ENCODE measurements at places on chromosomes 3 and 15.

- no peak overlapping the region for H3K4me3 ChIP-seq
- peaks cover 21% of the 10 kb centered on the region for H3K4me1 ChIP-seq
- DNase-seq = peak; percentile 69
- H3K36me3 ChIP-seq = peaks cover 10% of the 10 kb centered on the region
- no peaks in the 10 kb centered on the region for H3K27me3 ChIP-seq
Measured at GRCh38 chr3:52052831-52053306, 3.5 kb downstream of the DUSP7 start.

DNA sequence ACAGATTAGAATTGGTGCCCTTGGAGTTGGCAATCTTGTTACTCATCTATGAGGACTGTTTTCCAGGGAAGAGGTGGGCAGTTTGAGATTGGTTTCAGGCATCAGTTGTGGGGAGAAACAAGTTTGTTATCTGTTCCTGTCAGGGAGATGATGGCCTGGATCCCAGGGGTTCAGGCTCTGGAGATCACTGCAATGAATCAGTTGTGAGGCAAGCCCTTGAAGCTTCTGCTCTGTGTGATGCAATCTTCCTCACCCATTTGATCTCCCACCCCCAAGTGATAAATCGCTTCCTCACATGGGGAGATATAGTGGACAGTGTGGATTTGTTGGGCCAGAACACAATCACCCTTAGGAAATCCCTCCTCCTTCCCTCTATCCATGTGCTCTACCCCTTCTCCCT, 276.6 kb upstream of the LRTM1 start:
- H3K36me3 ChIP-seq = no peaks in the 10 kb centered on the region
- no peak overlapping the region for H3K27ac ChIP-seq
- no peaks in the 10 kb centered on the region for H3K4me1 ChIP-seq
- no peaks in the 10 kb centered on the region for H3K27me3 ChIP-seq
- DNase-seq = no peak

DNA sequence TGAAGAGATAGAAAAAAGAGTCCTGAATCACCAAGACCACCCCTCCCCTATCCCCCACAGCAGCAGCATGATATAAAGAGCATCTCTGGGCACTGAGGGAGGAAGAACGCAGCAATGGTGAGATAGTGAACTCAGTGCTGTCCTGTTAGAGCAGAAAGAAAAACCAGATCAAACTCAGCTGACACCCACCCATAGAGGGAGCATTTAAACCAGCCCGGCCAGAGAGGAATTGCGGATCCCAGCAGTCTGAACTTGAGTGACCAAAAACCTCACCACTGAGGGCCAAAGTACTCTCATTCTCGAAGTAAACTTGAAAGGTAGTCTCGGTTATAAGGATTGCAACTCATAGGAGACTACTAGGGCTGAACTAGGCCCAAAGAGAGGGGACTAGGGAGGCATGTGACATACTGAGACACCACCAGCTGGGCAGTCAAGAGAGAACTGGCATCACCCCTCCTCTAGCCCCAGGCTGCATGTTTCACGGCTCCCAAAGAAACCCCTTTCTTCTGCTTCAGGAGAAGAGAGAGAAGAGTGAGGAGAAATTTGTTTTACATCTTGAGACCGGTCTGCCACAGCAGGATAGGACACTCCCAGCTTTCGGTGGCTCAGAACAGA, 39.2 kb upstream of the TGFBR2 start:
- H3K4me1 ChIP-seq = no peaks in the 10 kb centered on the region
- no peak overlapping the region for H3K4me3 ChIP-seq
- H3K36me3 ChIP-seq = no peaks in the 10 kb centered on the region
- H3K27me3 ChIP-seq = no peaks in the 10 kb centered on the region
- no peak for DNase-seq
- no peak overlapping the region for H3K27ac ChIP-seq

DNA sequence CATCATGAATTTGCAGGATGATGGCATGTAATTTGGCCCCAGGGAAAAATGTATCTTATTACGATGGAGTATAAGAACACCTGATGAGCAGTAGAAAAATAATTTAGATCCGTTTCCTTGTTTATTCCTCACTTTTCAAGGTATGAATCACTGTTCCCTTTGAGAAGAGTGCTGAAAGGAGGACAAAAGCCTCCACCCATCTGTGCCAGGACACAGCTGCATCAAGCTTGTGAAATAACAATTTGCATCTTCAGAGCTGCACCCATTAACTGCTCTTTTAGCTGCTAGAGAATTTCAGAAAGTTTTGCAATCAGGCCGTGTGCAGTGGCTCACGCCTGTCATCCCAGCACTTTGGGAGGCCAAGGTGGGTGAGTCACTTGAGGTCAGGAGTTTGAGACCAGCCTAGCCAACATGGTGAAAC, 9.6 kb downstream of the CLDND1 start:
- peaks cover 9% of the 10 kb centered on the region for H3K36me3 ChIP-seq
- H3K4me1 ChIP-seq = no peaks in the 10 kb centered on the region
- no peak overlapping the region for H3K27ac ChIP-seq
- DNase-seq = no peak

DNA sequence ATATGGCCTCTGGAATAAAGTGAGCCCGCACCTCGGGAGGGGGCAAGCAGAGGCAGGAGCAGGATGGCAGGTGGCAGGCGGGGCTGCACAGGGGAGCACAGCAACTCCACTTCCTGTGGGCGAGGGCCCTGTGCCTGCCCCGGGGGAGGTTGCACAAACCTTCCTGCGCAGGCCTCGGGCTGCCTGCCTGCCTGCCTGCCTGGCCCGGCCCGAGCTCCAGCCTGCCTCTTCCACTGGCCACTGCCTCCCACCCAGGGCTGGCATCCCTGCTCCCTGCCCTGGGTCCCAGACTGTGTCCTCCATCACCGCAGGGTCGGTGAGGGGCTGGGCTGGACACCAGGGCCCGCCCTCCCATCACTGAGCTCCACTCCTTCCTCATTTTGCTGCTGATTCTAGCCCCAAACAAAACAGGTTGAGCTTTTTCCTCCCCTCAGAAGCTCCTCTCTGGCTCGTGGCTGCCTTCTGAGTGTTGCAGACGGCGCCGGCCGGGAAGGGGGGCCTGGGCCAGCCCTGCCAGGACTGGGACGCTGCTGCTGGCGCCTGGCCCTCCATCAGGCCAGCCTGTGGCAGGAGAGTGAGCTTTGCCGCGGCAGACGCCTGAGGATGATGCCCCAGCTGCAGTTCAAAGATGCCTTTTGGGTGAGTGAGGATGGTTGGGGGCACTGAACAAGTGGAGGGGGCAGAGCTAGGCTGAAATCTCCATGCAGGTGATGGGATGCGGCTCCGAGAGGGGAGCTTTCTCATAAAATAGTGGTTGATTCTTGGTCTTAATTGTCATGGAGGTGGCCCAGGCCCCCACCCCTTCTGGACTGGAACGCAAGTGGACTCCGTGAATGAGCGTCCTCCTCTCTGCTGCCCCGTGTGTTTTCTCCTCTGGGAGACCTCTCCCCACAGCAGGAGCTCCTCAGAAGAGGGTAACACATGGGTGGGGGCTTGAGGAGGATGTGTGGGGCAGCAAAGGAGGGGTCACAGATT, at the start of gene PSTPIP1:
Gene PSTPIP1 (plus strand): TSS at position 156 of the 975 bp plus-strand sequence. CDS start 448 bp downstream, at position 604.
- peak; percentile 70 for DNase-seq
- no peaks in the 10 kb centered on the region for H3K4me1 ChIP-seq
- no peaks in the 10 kb centered on the region for H3K27me3 ChIP-seq
- no peaks in the 10 kb centered on the region for H3K36me3 ChIP-seq
- H3K27ac ChIP-seq = no peak within 1 kb of the TSS

DNA sequence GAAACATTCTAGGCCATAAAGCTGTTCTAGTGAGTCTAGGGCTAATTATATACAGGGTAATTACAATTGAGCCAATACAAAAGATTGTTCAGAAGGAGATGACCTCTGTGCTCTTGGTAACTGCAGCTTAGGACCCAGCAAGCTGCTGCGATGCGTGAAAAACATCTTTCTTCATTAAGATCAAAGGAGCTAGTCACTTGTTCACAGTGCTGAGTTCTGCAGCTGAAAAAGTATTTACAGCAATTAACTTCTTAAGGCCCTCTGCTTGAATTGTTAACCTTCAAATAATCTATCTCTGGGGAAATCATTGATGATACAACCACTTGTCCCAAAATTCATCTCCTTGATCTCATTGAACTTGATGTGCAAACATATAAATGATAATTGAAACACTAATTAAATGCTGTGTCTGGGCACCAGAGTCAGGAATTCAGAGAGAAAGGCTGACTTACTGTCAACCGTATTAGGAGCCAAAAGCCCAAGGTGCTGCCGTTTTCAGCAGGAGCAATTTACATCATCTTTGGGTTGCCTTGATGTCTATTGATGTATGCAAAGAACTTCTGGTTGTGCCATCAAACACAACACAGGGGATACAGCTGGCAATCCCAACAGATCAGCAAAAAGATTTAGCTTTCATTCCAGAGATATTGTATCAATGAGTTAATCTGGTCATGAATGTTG, 213.0 kb downstream of the NECTIN3 start:
- DNase-seq = no peak
- no peaks in the 10 kb centered on the region for H3K27me3 ChIP-seq
- H3K4me1 ChIP-seq = no peaks in the 10 kb centered on the region

Data from lung (tissue), 17 donors.